A549 treated with GW870086 at 1 μM for 4 hours (cell line): ENCODE measurements at places on chromosomes 5 and 9. TPM values are rescaled to one million over a fixed set of nuclear protein-coding genes. Genes with fewer than 3 reads are reported as not detected.

Gene NIPAL4
- 13.0 to 19.3 TPM (median 16.4 TPM) in 5 replicates for total RNA-seq

Gene SPATA9
- total RNA-seq: not detected in 5 replicates

Gene VAV2
- 34.1 to 43.9 TPM (median 39.8 TPM) in 5 replicates for total RNA-seq

Gene CBY3
- not detected in 5 replicates for total RNA-seq

Gene PCDHGA9
- total RNA-seq: 0.05 to 0.10 TPM (median 0.07 TPM) in 4 of 5 replicates, not detected in the other

Gene GRXCR2
- not detected in 5 replicates for total RNA-seq

Gene ZDHHC21
- 1.5 to 3.9 TPM (median 3.1 TPM) in 5 replicates for total RNA-seq

Gene FOXD1
- total RNA-seq: 14.7 to 22.1 TPM (median 19.3 TPM) in 5 replicates

Gene FAM221B
- not detected in 5 replicates for total RNA-seq

Gene CNTNAP3B
- 13.6 to 18.3 TPM (median 16.5 TPM) in 5 replicates for total RNA-seq

Gene ACOT12
- total RNA-seq: 0.07 to 0.08 TPM in 2 of 5 replicates, not detected in the others

Gene GNA14
- total RNA-seq: not detected in 5 replicates
